SK-N-DZ (cell line): ENCODE measurements at places on chromosomes 7 and 10.

DNA sequence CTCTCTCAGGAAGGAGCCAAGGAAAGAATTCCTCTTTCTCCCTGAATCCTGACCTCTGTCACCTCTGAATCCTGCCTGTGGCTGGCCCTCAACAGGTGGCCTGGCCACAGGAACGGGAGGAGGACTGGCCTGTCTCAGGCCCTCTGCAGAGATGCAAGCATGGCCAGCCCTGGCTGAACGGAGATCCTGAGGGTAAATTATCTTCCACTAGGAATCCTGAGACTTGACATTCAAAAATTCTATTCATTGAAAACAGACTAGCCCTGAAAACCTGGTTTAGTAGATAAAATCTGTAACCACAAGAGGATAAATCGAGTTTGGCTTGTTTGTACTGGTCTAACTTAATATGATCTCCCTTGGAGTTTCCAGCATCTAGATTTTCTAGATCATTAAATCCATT, 579.3 kb downstream of the LRMDA start:
- DNase-seq: peak; percentile 91

GRCh38 chr7:151792086-151792485, 84.8 kb downstream of the PRKAG2 start:
- DNase-seq: no peak

DNA sequence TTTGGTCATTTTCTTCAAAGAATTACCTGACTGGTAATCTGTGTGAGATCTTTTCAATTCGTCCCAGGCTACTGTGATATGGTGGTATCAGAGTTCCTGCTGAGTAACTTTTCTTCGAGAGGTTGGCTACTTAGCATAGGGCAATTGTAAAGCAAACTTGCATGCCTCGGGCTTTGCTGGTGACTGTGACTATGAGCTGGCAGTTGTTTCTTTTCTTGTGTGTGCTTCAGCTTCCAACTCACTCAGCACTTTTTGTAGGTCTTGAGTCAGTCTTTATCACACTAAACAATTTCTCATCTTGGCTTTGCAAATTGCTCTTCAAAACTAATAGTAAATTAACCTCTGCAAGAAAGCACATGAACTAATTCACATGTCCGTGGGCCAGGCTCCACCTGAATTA, 44.3 kb downstream of the PRR15 start:
- DNase-seq: no peak

- DNase-seq: no peak
Measured at GRCh38 chr10:103676851-103677417, 178.4 kb downstream of the SH3PXD2A start.

- no peak for DNase-seq
Measured at GRCh38 chr10:81082621-81083376, 545.1 kb downstream of the SH2D4B start.

DNA sequence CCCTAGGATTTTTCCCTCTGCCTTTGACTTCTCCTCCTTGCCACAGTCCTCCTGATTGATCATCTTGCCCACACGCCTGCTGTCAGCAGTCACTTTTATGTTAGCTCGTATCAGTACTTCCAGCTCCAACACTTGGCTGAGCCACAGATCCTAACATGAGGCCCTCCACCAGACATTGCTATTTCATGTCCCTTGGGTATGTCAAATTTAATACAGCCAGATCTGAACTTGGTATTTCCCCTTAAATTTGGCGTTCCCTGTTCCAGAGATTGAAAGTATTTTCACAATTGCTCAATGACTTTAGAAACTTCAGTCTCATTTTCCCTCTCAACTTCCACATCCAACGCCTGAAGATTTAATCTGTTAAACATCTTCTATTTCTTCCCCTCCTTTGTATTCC, 140.4 kb downstream of the RNLS start:
- no peak for DNase-seq

GRCh38 chr7:41911792-41912191, 208.9 kb upstream of the INHBA start:
- DNase-seq: no peak

- DNase-seq: no peak
Measured at GRCh38 chr10:100802196-100802595, 56.8 kb downstream of the PAX2 start.

DNA sequence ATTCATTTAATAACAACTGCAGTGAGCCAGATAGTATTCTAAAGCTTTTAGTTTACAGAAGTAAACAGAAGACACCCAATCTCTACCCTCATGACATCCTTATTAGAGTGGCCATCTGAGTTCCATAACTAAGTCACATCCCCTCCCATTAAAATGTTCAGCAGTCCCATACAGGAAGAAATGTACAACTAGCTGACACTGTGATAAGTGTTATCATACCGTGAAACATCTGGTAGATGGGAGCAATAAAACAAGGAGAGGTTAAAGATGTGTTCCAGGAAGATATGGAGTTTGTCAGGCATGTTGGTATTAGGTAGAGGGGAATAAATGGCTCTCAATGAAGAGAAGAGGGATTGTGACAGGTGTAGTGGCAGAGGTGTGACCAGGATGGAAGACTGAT, 60.5 kb upstream of the CAV2 start:
- no peak for DNase-seq

DNA sequence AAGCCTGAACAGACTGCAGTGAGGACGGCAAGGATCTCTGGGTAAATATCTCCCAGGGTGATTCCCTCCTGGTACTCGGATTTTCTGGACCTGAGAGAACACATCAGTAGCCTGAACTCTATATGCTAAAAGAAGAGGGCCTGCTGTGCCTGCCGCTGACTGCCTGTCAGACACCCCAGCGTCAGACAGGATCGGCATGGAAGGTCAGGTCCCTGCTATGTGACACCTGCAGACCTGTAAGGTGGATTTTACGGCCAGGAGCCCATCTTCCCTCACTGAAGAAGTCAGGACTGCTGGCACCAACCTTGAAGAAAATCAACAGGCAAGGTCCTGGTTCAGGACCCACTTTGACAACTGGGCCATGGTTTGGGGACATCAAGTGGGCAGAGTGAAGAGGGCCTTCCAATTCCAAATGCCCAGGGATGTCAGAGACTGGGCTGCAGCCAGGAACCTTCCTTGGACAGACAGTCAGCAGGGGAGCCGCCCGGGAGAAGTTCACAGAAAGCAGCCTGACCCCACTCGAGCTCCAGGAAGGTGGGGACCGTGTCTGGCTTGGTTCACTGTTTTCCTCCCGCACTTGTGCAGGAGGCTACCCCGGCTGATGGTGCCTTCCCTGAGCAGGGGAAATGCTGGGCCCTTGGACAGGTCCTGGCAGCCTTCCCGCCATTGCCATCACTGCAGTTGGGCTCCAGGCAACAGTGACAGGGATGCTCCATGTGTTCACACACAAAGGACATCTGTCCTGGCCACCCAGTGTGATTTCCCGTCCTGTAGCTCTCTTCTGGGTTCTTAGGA, 91.8 kb upstream of the LANCL2 start:
- no peak for DNase-seq

DNA sequence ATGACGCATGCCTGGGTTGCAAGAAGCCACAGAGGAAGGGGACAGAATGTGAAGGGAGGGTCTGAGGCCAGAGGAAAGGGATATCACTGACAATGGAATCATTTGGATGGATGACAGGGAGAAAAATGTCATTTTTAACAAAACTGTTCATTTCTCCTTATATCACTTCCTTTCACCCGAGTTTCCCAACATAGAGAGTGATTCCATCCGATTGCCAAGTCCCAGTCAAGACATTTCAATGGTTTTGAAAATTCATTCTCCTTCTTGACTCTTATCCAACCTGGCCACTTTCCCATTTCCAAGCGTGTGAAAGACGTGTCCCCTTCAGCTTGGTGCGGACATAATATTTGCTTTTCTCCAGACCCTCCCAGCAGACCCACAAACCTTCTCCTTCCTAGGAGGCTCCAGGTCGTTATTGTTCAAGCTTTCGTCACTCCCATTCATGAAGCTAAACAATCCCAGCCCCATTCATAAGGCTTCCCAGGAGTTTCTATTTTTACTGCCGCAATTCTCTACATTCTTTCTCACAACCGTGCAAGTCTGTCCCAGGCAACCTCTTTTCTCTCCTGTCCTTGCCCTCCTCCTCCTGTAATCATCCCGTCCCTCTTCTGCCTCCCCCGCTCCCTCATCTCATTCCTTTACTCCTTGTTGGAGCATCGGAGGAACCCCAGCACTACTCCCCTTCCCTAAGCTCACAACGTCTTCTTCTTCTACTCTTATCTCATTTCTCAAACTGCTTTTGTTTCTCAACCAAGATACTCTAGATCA, 301.3 kb upstream of the KLF6 start:
- no peak for DNase-seq

DNA sequence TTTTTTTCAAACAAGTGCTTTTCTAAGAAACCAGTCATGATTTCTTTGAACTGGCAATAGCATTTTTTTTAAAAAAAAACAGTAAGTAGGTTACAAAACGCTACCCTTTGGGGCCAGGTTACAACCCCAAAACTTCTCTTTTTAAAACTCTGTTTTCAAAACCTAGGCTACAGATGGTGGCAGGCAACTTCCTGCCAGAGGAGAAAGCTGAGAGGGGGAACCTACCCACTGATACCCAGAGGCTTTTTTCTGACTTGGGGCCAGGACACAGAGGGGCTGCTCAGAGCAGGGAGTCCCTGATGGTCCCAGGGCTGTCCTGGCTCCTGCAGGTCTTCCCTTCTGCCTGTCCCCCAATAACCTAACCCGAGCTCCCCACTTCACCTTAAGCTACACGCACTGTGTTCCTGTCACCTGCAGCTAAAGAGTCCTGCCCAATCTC, 6.9 kb downstream of the STN1 start:
- no peak for DNase-seq

GRCh38 chr10:59175538-59176240, 754 bp upstream of the PHYHIPL start:
- peak; percentile 74 for DNase-seq

DNA sequence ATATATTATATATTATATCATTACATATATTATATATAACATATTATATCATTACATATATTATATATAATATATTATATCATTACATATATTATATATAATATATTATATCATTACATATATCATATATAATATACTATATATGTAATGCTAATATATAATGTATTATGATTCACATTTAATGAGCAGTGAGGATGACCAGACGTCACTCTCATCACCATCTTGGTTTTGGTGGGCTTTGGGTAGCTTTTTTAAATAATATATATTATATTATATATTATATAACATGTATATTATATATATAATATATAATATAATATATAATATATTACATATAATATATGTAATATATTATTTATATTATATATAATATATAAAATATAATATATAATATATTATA, 1189.4 kb upstream of the AUTS2 start:
- no peak for DNase-seq

GRCh38 chr7:16661924-16662323, 15.9 kb downstream of the BZW2 start:
- DNase-seq: no peak

GRCh38 chr10:78523453-78523852, 489.8 kb downstream of the RPS24 start:
- no peak for DNase-seq

DNA sequence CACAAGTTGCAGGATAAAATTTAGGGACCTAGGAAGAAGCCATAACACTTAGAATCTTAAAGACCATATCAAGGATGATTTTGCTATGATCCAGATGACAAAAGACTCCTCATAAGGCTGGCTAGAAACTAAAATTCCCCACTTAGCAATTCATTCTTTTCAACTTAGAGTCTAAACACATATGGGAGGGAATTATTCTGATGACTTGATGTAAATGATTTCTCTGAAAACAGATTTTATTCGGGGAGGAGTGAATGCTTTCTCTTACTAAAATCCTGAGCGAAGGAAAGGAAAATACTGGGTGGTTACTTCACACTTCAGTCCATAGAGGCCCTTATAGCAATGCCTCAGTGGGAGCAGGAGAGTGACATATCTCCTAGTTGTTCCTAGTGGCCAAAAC, 138.7 kb upstream of the SORCS1 start:
- no peak for DNase-seq

GRCh38 chr10:35453855-35454532, 117.7 kb downstream of the CCNY start:
- no peak for DNase-seq

- no peak for DNase-seq
Measured at GRCh38 chr10:71780719-71781118, 7.4 kb upstream of the VSIR start.
